Activated CD8-positive, alpha-beta memory T cell treated with anti-CD3 and anti-CD28 coated beads for 4 hours (primary cell): ENCODE measurements at places on chromosomes 4 and X.

- DNase-seq = no peak
Measured at GRCh38 chr4:158192439-158193158, 17.7 kb upstream of the TMEM144 start.

DNA sequence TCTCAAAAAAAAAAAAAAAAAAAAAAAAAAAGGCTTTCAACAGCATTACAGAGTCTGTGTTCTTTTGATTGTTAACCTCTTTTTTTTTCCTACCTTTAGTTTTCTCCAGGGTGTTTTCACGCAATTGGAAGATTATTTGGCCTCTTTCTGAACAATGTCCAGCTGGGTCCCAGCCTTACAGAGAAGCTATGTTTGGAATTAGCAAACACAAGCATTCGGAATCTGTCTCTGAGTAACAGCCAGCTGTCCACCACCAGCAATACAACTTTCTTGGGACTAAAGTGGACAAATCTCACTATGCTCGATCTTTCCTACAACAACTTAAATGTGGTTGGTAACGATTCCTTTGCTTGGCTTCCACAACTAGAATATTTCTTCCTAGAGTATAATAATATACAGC is 13.3 kb downstream of the TLR3 start:
- no peak for DNase-seq

DNA sequence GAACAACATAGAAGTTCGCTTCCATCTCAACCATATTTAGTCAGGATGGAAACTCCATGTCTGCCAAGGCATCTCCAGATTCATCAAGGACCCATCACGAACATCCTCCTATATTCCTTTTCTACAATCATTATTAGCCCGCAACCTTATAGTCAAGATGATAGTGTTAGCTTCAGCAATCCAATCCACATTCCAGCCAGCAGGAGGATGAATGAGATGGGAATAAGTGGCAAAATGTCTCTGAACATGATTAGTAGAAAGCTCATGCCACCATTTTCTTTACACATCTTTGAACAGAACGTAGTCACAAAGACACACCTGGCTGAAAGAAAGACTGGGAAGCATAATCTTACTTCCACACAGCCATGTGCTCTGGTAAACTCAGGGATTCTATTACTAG is 18.6 kb upstream of the NR0B1 start:
- DNase-seq = no peak

- no peak for DNase-seq
Measured at GRCh38 chr4:168486912-168487281, 6.6 kb upstream of the DDX60L start.

GRCh38 chr4:166309286-166309685 is 436.2 kb downstream of the TLL1 start:
- no peak for DNase-seq

GRCh38 chr4:3303923-3304710 is 11.3 kb downstream of the RGS12 start:
- DNase-seq = no peak

- DNase-seq = no peak
Measured at GRCh38 chr4:78379040-78379439, 172.5 kb upstream of the ANXA3 start.

- DNase-seq = no peak
Measured at GRCh38 chr4:141705747-141706377, 69.5 kb downstream of the IL15 start.

- no peak for DNase-seq
Measured at GRCh38 chr4:125011646-125012045, 299.1 kb upstream of the ANKRD50 start.

DNA sequence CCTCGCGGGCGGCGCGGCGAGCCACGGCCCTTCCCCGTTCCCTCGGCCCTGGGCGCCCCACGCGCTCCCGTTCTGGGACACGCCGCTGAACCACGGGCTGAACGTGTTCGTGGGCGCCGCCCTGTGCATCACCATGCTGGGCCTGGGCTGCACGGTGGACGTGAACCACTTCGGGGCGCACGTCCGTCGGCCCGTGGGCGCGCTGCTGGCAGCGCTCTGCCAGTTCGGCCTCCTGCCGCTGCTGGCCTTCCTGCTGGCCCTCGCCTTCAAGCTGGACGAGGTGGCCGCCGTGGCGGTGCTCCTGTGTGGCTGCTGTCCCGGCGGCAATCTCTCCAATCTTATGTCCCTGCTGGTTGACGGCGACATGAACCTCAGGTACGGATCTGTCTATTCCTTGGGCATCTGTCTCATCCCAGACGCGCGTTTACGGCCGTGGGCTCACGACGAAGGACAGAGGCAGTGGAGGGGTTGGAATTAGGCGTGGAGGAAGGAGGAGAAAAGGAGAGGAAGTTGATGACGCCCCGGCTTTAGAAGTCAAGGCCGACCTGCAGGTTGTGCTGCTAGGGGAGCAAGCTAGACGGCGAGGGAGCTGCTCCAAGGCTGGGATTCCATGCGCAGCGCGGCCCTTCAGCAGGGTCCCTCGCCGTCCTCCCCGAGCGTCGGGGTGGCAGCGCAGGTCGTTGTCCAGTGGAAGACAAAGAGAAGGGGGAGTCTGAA is 792 bp downstream of the SLC10A4 start:
- DNase-seq = no peak

DNA sequence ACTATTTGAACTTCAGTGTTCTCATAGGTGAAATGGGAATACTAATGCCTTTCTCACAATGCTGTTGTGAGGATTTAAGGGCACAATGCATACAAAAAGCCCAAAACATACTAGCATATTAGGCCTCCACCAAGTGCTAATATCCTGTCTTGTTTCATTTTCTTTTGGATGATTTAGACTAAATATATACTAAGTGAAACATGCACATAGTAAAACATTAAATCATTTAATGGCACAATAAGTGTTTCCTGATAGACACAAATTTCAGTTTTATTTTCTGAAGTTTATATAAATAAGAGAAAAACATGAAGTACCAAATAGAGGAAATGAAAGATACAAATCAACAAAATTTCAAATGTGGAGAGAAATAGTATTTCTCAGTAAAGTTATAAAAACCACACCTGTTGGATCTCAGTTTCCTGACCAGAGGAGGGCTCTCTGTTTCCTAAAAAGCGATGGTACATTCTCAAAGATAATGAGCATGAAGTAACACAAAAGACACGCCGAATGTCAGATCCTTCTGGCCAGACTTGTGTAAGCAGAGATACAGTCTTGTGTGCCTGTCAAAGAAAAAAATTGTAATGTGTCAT is 25.1 kb downstream of the DDX60 start:
- DNase-seq = no peak

GRCh38 chr4:8405516-8405875 is 35.0 kb downstream of the ACOX3 start:
- no peak for DNase-seq

GRCh38 chrX:133908223-133908955 is 77.0 kb downstream of the GPC3 start:
- no peak for DNase-seq

- no peak for DNase-seq
Measured at GRCh38 chrX:19842542-19842941, 44.9 kb downstream of the SH3KBP1 start.

GRCh38 chrX:72208126-72208800 is 26.7 kb downstream of the PIN4 start:
- DNase-seq = no peak

DNA sequence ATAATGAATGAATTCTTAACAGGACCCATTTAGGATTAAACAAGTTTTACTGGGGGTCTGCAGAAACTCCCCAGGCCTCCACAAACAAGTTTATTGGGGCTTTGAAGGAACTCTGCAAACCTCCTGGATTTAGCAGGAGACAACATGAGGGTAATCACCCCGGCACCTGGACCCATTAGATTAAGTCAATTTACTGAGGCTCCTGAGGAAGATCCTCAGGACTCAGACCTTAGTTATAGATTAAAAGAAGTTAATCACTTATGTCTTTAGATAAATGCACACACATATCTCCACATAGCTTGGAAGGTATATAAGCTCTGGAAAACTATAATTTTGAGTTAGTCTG is 29.4 kb downstream of the XG start:
- DNase-seq = no peak

DNA sequence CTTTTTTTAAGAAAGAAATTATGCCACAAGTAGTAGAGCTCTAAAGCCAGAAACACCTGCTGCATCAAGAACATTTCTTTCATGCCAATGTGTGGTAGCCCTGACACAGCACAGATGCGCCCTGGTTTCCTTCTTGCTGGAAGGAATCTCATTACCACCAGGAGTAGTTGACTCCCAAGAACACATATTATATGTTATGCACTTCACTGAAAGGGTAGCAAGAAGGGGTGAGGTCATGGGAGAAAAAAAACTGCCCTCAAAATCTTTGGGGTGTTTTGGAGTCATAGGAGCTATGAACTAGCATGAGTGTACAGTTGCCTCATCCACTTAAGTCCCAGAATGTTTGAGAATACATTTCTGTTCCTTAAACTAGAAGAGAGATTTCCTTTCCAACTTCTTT is 185.8 kb upstream of the C1QTNF7 start:
- DNase-seq = no peak

GRCh38 chrX:109463784-109464183 is 18.1 kb downstream of the GUCY2F start:
- no peak for DNase-seq

- DNase-seq = no peak
Measured at GRCh38 chr4:26542991-26543390, 40.9 kb upstream of the TBC1D19 start.

GRCh38 chr4:105838082-105838481 is 57.2 kb upstream of the NPNT start:
- no peak for DNase-seq

GRCh38 chr4:55864577-55865223 is 11.3 kb downstream of the EXOC1 start:
- DNase-seq = no peak

GRCh38 chrX:21721195-21721594 is 36.7 kb downstream of the SMPX start:
- DNase-seq = no peak

- no peak for DNase-seq
Measured at GRCh38 chr4:3284734-3285557, 7.9 kb upstream of the RGS12 start.

DNA sequence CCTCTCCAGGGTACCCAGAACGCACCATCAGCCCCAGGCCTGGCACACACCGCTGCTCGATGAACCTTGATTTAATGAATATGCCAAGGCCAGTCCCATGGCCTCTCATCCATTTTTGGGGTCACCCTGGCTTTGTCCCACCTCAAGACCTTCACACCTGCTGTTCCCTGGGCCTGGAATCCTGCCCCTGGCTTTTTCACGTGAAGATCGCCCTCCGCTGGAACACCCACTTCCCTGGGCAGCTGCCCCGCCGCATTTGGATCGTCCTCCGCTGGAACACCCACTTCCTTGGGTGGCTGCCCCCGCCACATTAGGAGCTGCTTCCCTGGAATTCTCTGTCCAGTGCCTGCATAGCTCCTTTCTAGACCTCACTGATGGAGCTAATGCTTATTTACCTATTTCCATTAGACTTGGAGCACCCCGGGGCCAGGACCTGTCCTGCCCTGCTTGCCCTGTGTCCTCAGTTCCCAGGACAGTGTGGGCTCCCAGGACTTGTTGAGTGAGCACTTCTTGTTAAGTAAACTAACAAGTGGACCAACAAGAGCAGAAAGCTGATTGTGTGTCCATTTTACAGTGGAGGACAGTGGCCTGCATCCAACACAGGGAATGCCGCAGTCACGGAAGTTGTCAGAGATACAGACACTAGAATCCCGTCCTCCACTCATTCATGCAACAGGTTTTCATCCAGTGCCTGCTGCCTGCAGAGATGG is 12.5 kb downstream of the BLOC1S4 start:
- DNase-seq = no peak

DNA sequence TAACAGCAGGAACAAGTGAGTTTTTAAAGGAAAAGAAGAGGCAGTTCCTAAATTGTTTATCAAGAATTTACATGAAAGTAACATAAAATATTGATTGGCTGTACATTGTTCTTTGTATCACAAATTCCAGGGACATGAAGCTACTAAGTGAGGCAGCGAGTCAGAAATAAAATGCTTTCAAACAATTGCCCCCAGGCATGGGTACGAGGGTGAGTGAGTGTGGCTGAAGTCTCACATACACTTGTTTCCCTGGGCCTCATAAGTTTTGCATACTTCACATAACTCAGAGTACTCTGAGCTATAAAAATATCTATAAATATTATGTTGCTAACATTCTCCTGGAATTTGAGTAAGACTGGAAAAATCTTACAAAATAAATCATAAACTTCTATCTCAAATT is 511.6 kb upstream of the PRKX start:
- DNase-seq = no peak

DNA sequence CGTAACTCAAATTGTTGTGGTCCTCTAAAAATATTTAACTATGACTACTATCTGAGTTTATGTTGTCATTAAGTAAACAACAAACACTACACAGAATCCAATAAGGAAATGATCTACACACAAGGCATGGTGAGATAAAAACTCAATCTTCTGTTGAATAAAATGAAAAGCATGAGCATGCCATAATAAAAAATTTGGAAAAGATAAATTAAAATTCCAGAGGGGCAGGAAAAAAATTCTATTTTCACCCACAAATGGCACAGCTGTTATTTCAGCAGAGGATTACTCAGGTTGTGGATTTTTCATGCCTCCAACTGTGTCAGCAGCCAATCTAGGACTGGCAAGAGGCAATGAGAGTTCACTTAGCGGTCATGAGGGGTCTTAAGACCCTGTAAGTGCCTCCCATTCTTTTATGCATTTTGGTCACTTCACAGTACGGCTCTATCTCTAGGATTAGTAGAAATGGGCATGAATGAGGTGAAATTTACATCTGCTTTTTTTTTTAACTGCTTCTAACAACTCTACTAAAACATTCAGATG is 639.8 kb upstream of the DIPK2B start:
- no peak for DNase-seq

DNA sequence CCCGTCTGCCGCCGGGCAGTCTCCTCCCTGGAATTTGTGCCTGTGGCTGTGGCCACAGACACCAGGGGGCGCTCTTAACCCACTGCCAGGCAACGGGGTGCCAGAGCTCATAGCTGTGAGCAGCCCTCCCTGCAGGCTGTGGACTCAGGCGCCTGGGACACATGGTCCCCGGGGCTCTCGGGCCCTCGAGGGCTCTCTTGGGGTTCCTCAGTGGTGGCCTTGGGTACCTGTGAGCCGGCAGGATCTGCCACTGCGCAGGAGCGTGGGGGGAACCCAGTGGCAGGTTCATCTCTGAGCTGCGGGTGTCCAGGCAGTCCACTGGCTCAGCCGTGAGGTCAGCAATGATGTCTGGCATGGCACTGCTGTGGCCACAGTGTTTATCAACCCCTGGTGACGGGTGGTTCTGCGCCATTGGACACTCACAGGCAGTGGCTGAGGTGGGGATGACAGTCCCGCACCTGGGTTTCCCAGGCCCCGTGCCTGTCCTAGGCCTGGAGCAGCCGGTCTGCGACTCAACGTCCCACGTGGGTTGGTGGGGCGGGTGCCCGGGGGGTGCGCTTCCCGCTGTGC is 37.2 kb downstream of the PCGF3 start:
- peak; percentile 58 for DNase-seq

DNA sequence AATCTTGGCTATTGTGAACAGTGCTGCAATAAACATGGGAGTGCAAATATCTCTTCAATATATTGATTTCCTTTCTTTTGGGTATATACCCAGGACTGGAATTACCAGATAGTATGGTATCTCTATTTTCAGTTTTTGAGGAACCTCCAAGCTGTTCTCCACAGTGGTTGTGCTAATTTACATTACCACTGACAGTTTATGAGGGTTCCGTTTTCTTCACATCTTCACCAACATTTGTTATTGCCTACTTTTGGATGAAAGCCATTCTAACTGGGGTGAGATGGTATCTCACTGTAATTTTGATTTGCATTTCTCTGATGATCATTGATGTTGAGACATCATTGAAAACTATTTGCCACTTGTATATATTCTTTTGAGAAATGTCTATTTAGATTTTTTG is 79.6 kb upstream of the ZNF827 start:
- no peak for DNase-seq

GRCh38 chrX:69192603-69193002 is 27.4 kb upstream of the PJA1 start:
- no peak for DNase-seq
